Occipital lobe (tissue), 3 donors: ENCODE measurements at places on chromosomes 16 and 17.
A peak's percentile ranks its signal among the peaks of the same experiment; 100 is the strongest.

DNA sequence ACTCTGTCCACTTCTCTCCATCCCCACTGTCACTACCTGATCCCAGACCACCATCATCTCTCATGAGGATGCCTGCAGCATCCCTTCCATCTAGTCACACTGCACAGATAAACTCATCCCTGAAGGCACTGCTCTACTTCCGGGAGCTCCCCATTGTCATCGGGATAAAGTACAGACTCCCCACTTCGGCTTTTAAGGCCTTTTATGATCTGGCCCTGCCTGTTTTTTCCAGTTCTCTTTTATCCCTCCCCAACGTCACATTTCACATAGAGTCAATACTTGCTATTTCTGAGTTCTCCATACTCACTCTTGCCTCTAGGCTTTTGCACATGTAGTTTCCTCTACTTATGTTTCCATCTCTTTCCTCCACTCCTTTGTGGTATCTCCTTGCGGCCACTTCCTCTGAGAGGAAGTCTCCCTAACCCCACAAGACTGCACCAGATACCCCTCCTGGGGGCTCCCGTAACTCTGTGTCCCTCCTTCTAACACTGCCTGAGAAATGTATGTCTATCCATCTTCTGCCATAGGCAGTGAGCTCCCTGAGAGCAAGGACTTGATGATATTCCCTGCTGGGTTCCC lies 66.9 kb downstream of the COPRS start:
- DNase-seq = no peak

DNA sequence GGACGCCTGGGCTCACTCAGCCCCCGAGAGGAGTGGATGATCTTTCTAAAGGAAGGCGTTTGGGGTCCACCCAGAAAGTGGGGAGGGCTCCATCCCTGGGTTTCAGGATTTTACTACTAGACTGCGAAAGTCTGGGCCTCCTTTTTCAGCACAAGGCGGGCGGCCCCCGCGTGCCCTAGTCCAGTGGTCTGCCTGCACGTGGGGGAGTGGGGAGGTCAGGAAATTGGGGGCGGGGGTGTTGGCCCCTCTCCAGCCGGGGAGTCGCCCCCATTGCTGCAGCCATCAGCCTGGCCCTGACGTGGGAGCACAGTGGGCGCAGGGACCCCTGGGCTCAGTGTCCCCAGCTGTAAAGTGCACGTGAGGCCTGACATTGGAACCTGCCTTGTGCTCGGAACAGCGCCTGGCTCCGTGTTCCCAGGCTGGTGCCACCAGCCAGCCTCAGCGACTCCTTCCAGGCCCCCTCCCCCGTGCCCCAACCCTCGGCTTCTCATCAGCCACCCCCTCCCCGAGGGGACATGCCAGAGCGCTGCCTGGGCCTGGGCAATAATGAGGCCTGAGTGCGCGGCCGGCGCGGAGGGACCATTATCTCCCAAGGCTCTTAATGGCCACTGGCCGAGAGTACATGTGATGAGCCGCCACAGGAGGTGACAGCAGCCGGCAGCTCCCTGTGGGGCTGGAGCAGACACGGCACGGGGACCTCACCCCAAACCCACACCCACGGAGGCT lies 2.4 kb upstream of the C1QTNF8 start:
- no peak for DNase-seq

GRCh38 chr17:75894049-75894733 lies 2.6 kb downstream of the TRIM65 start:
- DNase-seq = no peak

- DNase-seq = no peak
Measured at GRCh38 chr17:60160829-60161501, 11.2 kb downstream of the CA4 start.

DNA sequence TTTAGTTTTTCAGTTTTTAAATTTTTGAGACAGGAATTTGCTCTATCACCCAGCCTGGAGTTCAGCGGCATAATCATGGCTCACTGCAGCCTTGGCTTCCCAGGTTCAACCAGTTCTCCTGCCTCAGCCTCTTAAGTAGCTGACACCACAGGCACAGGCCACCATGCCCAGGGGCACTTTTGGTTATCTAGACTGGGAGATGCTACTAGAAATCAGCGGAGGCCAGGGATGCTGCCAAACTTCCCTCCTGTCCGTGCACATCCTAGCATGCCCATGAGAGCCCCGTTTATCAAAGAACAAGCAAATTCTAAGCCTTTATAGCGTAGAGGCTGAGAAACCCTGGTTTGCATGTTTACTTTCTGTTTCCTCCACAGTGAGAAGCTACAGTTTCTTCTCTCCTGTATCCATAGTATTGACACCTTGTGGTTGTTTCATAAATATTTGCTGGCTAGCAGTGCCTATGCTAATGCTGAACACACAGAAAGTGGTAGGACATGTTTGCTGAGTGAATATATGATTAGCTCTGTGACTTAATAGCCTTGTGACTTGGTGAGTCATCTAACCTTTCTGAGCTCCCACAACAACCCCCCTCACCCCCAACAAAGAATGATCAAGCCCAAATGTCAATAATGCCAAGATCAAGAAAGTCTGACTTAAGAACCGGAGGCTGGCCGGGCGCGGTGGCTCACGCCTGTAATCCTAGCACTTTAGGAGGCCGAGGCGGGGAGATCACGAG lies 39.2 kb upstream of the MAF start:
- DNase-seq = no peak

DNA sequence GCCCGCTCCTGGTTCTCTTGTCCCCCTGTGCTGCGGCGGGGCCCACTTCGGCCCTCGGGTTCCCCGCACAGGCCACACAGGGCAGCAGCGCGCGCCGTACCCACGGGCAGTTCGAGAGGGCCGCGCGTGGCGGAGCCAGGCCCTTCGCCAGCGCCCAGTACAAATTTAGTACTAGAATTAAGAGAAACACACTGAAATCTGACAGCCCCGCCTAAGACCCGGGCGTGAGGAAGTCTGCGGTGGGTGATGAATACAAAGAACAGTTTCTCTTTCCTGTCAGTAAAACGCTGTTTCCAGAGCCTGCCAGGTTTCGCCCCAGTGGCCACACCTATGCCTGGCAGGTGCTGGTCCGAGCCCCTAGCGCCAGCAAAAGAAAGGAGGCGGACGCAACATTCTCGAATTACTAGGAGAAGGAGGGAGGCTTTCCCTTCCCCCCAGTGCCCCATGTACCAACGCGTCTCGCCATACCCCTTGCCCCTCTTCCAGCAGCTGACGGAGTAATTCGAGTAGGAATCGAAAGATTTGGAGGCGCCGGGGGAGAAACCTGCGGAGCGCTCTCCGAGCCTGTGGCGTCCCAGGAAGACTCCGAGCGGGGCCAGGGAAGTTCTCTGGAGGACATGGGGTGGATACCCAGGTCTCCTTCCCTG lies 591 bp upstream of the SLFN5 start:
- no peak for DNase-seq

- no peak for DNase-seq
Measured at GRCh38 chr16:19223235-19224170, 55.5 kb downstream of the SYT17 start.

- peak; percentile 23 for DNase-seq
Measured at GRCh38 chr16:68064791-68065365, 20.3 kb upstream of the NFATC3 start.

GRCh38 chr16:19119564-19119963 lies 5.8 kb downstream of the ITPRIPL2 start:
- no peak for DNase-seq

DNA sequence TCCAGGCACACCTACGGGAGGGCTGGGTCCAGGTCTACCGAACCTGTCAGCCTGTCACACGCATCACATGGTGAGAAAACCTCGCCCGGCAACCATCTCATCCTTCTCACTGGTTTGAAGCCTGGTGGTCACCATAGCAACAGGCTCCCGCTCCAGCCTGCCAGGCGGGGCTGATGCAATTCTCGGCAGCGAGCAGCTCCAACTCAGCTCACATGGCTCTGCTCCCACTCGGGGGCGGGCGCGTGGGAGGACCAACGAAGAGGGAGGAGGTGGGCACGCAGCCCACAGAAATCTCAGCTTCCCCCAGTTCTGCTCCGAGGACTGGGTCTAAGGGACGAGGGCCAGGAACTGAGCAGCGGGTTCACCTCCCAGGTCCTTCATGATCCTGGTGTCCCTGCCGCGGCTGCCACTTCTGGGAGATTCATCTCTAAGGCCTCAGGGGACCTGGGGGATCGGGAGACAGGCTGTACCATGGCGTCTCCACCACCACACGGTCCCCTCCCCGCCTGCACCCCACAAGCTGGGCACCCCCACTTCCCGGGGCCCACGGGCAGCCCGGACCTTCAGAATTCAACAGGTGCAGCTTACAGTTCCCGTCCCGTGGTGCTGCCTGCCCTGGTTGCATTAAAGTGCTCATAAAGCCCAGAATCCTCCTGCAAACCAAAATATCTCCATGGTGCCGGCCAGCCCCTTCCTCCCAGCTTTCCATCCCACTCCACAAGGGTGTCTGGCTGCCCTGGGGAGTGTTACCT lies 25.8 kb downstream of the ABR start:
- DNase-seq = peak; percentile 82

GRCh38 chr17:28849281-28849680 lies 5.5 kb upstream of the ERAL1 start:
- DNase-seq = no peak

DNA sequence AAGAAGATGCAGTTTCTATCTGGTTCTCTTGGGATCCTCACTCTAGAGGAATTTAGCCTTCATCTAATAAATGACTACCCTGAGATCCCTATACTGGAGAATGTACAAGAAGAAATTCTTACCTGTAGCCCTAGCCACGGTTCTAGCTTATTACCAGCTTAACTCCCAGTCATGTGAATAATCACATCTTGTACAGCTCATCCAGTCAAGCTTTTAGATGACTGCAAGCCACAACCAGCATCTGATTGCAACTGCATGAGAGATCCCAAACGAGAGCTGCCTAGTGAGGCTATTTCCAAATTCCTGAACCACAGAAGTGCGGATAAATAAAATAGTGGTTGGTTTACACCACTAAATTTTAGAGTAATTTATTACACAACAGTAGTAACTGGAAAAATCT lies 196.0 kb upstream of the CPHXL start:
- no peak for DNase-seq

GRCh38 chr17:50420419-50421112 lies 5.5 kb upstream of the ACSF2 start:
- no peak for DNase-seq

GRCh38 chr16:60739737-60740683 lies 1296.2 kb downstream of the CDH8 start:
- DNase-seq = no peak

DNA sequence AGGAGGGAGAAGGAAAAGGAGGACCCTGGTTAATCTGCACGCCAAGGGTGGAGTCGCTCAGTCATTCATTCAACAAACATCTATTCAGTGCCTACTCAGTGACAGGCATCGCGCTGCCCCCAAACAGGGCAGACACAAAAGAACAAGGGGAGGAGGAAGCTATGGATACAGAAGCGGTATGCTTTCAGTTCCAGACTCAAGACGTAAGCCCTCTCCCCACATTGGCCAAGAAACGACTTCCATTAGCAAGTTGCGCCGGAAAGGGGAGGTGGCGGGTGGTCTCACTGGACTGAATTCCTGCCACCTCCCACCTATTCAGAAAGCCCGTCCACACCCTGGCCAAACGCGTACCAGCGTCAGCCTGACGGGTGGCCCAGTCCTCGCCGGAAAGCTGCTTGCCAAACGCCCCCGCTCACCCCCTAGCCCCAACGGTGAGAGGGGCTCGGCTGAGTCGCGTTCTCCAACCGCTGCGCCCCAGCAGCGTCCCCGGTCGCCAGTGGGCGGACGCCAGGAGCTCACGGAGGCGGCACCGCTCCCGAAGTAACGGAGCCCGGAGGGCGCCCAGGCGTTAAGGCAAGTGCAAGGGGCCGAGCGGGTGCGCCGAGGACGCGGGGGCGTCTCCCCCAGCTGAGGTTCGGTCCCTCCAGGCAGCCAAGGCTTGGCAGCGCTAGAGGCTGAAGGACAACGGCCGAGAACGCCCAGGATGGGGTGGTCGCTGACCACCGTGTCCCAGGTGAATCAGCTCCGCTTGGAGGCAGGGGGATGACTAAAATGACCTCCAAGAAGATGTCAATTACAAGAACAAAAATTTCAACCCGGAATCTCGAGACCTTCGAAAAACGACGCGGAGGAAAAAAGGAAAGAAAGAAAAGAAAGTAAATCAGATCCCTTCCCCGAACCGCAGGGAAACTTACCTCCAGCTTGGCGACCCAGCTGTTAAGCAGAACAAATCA lies 470.7 kb downstream of the SOX9 start:
- DNase-seq = no peak

DNA sequence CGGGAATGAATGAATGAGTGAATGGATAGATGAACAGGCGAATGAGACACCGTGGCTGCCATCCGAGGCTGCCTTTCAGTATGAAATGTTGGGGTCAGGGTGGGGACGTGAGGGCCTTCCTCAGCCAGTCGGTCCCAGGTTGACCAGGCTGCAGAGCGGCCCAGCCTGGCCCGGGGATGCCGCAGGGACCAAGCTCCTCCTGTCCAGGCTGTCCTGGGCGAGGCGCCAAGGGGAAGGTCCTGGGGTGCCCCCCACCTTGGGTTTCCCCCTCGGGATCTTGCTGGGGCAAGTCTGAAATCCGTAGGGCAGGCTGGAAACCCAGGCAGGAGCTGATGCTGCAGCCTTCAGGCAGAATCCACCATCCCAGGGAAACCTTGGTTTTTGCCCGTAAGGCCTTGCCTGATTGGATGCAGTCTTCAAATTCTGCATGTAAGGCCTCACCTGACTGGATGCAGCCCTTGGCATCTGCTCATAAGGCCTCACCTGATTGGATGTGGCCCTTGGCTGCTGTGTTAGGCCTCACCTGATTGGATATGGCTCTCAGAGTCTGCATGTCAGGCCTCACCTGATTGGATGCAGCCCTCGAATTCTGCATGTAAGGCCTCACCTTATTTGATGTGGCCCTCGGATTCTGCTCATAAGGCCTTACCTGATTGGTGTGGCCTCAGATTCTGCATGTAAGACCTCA lies 61.7 kb upstream of the ZNF469 start:
- DNase-seq = no peak

DNA sequence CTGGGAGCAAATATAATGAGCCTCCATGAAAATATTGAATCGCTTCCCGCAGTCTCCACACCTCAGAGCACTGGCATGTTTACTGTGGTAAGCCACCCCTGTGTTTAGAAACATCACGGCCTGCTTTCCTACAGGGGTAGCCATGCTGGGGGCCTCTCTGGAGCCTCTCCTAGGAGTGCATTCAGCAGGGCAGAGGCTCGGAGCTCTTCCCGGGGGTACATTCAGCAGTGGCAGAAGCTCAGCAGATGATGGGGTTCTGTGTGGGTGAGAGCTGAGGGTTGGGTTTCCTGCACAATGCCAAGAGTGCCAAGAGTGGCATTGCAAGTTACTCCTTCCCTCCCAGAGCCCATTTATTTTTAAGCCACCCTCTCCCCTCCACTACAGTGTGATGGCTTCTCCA lies 386.6 kb downstream of the SEC14L1 start:
- DNase-seq = peak; percentile 40

GRCh38 chr16:86975445-86975844 lies 341.7 kb downstream of the C16orf95 start:
- DNase-seq = no peak
